Activated CD4-positive, CD25-positive, alpha-beta regulatory T cell (primary cell): ENCODE measurements at places on chromosomes 16 and 17.

DNA sequence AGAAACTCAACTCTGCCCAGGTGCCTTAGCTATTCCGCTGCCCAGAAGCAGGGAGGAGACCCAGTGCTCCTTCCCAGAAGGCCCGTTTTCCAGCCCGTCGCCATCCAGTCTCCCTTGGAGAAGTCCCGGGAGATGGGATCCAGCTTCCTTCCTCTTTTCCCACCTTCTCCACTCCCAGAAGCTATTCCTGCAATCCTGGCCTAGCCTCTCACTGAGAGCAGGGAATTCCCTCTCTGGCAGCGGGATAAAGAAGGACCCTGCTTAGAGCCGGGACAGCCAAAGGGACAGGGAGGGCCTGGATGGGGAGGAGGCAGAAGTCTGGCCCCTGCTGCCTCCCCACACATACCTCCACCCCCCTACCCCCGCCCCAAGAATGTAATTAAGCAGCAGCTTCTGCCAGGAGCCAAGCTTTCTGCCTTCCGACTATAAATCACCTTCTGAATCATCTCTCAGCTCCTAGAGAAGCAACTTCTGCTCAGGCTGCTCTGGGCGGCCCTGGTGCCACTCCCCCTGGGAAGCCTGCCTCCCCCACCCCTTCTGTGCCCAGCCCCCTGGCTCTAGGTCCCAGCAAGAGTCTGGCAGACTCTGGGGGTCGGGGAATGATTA is 6.4 kb downstream of the WNT3 start:
- no peak for DNase-seq

GRCh38 chr16:23505180-23505665 is 5.1 kb downstream of the GGA2 start:
- DNase-seq = no peak

GRCh38 chr17:61454381-61455323 is 2.4 kb downstream of the TBX4 start:
- no peak for DNase-seq

- DNase-seq = no peak
Observed at GRCh38 chr17:17724307-17725010, 43.2 kb downstream of the RAI1 start.

GRCh38 chr16:13108126-13108525 is 206.7 kb downstream of the SHISA9 start:
- DNase-seq = no peak

- DNase-seq = no peak
Observed at GRCh38 chr16:67210069-67210937, 11.4 kb downstream of the ELMO3 start.

DNA sequence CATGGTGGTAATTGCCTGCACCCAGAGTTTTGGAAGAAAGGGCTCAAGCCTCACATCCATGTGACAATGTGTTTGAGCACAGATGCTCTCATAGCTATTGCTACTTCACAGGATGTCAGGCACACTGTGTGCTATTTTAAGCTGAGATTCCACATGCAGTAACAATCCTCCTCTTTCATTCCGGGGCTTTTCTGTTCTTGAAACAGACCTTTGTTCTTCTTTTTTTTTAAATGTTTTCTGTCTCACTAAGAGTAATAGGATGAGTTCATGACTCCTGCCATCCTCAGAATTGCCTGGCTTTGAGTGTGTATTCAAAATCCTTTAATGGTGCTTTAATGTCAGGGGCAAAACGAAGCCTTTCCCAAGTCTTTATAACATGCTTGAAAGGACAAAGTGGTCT is 198.9 kb downstream of the ABCC12 start:
- no peak for DNase-seq

GRCh38 chr17:72646176-72646575 is 446.3 kb downstream of the SLC39A11 start:
- no peak for DNase-seq

DNA sequence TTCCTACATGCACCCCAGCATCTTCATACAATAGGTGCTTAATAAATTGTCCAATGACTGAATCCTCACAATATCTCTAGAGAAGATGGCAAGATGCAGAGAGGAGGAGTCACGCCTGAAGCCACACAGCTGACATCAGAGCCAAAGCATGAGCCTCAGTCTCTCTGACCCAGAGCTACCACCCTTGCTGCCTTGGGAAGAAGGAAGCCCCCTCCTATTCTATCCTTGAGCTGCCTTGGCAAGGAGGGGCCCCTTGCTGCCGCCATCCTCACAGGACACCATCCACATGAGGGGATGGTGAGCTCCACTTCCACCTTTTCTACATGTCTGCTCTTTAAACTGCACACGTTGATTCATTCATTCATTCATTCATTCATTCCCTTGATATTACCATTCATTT is 37.0 kb upstream of the C16orf78 start:
- no peak for DNase-seq

- no peak for DNase-seq
Observed at GRCh38 chr16:66668777-66669444, 27.6 kb downstream of the CMTM4 start.

GRCh38 chr16:70582280-70582978 is 58.8 kb downstream of the SF3B3 start:
- no peak for DNase-seq

DNA sequence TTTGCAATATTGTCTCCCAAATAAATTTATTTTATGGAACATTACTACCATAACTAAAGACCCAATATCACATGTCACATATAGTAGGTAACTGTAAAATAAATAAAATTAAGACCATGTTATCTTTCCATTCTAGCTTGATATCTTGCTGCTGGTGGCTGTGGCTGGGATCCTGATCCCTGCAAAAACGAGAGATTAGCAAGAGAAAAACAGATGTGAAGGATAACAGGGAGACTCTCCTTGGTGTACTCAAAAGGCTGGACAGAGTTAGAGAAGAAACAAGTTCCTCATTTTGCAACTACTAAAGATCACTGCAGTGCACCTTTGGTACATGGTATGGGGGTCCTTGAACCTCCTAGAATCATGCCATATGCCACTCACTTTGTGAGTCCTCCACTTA is 49.7 kb downstream of the ARHGAP27 start:
- DNase-seq = no peak

- no peak for DNase-seq
Observed at GRCh38 chr17:68539548-68540467, 27.6 kb downstream of the PRKAR1A start.

- no peak for DNase-seq
Observed at GRCh38 chr16:49505556-49505955, 132.0 kb downstream of the C16orf78 start.

DNA sequence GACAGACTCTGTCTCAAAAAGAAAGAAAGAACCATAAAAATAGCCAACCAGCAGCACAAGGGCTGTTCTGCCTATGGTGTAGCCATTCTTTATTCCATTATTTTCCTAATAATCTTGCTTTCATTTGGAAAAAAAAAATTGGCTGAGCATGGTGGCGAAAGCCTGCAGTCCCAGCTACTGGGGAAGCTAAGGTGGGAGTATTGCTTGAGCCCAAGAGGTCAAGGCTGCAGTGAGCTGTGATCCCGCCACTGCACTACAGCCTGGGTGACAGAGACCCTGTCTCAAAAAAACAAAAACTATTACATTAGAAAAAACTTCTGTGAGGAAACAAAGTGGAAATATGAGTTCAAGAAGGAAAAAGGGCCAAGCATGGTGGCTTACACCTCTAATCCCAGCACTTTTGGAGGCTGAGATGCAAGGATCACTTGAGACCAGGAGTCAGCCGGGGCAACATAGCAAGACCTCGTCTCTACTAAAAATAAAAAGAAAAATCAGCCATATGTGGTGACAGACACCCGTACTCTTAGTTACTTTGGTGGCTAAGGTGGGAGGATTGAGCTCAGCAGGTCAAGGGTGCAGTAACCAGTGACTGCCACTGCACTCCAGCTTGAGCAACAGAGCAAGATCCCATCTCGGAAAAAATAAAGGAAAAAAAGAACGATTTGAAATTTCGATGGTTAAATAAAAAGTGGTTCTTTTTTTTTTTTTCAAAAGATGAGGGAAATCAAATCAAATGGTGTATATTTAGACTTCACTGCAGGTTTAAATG is 2.5 kb downstream of the DCAKD start:
- no peak for DNase-seq

GRCh38 chr16:30722916-30723315 is 23.9 kb downstream of the SRCAP start:
- no peak for DNase-seq

DNA sequence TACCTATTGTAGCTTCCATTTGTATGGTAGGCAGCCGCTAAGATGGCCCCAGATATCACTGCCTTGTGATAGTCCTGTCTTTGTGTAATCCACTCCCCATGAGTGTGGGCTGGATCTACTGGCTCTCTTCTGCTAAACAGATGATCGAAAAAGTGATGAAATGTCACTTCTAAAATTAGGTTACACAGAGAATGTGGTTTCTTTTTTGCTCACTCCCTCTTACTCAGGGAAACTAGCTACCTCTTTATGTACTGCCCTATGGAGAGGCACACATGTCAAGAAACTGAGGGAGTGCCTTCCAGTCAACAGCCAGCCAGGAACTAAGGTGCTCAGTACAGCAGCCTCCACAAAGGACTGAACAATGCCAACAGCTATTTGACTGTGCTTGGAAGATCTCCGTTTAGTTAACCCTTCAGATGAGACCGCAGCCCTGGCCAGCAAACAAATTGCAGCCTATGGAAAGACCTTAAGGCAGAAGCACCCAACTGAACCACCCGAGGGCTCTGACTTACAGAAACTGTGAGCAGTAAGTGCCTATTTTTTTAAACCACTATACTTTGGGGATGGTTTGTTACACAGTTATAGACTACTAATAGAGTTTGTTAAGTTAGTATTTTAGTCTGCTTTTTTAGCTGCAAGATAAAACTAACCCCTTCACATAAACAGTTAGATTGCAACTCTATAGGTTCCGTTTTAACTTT is 113.2 kb upstream of the MAF start:
- DNase-seq = no peak

DNA sequence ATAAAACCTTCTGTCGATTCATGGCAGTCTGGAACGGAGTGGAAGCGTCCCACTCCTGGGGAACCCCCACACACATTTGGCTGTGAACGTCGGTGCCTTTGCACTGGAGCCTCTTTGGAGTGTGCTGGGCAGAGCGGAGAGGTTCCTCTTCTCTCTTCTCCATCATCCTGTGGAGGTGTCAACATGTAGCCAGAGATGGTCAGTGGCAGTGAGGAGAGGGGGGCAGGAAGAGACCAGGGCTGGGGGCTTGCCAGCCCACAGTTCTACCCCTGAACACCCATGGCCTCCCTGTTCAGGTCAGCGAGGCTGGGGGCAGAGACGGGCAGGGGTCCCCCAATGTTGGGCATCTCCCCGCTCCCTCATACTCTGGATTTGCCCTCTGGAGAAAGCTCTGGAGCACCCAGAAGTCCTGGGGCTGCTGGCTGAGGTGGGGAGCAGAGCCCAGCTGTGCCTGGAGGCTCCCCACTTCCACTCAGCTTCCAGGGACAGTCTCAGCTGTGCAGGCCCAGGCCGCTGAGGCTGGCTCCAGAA is 223.7 kb downstream of the SEC14L1 start:
- DNase-seq = no peak

- DNase-seq = no peak
Observed at GRCh38 chr16:20740007-20740883, 1.4 kb downstream of the THUMPD1 start.

DNA sequence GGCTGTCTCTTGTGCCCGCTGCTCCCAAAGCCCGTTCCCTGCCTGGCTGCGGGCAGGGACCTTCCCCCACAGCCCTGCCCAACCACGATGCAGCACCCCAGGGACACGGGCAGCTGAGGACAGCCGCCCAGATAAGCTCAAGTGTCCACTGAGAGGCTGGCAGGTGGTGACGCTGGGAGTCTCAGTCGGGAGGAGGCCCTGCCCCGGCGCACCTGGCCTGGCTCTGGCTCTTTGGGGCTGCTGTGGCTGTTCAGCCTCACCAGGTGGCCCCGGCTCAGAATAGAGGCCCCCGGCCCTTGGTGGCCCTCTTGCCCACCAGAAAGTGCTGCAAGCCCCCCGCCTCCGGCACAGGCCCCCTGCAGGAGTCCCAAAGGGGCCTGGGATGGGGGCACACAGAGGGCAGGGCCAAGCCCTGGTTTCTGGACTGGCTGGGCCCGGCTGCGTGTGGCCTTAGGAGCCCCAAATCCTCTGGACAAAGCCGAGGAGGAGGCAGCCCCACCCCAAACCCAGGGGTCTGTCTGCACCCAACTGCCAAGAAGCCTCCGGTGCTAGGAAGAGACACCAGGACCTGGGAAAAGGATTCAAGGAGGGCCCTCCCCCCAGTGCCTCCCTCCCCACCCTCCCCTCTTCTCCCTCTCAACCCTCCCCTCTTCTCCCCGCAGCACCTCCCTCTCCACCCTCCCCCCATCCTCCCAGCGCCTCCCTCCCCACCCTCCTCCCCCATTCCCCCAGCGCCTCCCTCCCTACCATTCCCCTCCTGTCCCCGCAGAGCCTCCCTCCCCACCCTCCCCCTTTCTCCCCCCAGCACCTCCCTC is 5.3 kb downstream of the NTHL1 start:
- DNase-seq = no peak

- no peak for DNase-seq
Observed at GRCh38 chr16:83561876-83562275, 245.9 kb upstream of the HSBP1 start.

DNA sequence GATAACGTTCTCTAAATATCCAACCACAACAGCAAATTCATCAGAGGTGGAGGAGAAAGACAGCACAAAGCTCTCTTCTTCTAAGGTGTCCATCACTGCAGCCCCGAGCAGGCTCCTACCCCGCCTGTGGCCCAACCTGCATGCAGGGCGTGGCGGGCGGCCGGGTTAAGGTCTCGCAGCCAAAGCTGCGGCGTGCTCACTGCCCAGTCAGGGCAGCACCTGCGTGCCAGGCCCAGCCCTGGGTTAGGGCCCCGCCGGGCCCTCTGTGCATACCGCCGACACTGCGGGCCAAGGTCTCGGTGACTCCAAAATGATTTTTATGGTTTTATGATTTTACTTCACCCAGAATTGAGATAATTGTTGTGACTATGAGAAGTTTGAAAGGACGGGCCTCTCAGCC is 57.8 kb downstream of the FOXK2 start:
- DNase-seq = no peak

- DNase-seq = peak; percentile 7
Observed at GRCh38 chr16:21159281-21159951, 942 bp downstream of the LDAF1 start.

DNA sequence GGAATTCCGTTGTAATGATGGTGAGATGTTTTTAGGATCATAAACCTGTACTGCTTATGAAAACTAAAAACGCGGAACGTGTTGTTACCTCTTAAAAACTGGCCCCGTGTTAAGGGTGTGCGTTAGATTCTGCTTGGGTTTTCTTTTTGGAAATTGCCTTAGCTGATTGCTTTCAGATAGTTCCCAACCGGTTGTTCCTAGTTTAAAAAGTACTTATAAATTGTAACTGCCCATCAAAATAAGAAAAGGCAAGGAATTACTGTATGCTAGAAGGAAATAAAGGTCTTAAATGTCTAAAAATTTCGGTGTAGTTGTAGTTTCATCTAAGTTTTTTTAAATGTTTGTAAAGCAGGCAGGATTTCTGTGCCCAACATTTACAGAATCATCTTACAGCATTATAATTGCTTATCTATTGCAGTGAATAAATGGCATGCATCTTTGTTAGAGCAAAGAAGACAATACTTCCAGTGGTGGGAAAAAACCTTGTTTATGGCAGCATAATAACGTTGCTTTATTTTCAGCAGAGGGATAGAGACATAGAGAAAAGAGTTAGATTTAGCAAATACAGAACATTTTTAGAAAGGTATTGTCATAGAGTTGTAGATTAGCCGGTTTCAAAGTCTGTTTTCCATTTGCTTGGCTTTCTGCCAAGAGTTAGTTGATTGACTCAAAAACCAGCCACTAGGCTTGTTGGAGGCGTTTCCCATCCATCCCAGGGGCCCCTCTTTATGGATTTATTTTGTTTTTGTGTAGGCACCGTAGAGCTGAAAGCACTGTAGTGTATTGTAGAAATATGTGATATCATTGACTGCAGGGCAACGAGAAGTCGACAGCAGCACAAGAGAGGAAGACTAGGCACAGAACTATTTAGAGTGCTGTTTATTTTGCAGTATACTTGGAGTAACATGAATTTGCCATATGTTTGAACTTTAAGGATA is 1.7 kb downstream of the PPM1D start:
- no peak for DNase-seq
